ENCODE measurements at places on chromosomes 3 and 15.

- DNase-seq, result no peak
These were observed 54.8 kb upstream of the MITF start for GRCh38 chr3:69684309-69684961.

DNA sequence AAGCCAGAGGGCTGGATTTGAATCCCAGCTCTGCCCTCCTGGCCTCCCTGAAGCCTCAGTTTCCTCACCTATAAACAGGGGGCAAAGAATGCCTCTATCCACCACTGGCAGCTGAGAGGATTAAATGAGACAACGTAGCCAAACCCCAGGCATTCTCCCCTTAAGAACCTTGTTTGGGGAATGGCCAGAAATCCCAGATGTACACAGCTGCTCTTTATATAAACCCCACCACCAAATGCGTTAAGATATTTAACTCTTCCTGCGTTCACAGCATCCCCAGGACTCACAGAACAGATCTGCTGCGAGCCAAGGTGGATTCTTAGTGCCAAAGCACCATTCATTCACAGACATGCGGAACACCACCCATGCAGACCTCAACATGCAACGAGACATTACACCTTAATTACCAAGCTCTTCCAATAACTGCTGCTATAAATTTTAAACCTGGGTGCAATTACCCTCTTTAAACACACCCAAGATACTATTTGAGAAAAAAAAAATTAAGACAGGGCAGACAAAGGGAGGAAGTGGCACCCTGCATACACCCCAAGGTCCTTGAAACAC is 5.2 kb downstream of the TLE3 start:
- no peak for DNase-seq

- DNase-seq, result no peak
These were observed 21.8 kb downstream of the ATP2C1 start for GRCh38 chr3:130915567-130916292.

DNA sequence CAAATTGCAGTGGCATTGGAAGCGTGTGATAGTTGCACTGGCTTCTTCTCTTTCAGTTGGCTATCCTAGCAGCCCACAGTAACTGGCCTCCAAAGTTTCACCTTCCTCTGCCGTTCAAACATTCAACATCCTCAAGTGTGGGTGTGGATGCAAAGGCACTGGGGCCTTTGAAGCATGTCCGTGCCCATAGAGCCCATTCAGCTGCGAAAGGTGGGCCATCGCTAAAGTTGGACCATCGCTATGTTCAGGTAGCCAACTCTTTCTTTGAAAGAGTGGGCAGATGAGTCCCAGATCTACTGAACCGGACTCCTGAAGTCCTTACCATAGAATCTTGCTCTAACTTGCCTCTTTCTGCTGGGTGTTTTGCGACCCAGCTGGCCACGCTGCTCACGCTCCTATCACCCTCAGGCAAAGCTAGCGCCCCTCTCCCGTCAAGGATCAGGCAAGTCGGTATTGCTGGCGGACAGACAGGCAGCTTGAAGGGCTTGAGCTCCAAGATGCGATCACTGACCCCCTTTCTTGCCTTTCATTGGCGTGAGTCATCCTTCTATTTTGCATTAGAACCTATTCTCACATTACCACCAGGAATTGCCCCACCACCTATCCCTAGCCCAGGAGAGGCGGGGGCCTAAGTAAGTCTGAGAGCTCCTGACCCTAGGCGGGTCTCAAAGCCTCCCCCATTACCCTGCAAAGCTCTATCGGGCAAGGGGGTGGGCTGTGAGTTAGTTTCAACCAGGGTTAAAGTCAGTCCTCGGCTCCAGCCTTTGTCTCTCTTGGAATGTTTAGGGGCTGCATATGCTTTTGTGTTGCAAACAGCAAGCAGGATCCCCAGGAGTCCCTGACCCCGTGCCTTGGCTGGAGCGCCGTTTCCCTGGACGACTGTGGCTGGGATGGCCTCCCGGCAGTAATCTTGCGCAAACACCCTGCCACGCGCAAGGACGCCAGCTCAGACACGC is 28.7 kb downstream of the ZIC4 start:
- no peak for DNase-seq

DNA sequence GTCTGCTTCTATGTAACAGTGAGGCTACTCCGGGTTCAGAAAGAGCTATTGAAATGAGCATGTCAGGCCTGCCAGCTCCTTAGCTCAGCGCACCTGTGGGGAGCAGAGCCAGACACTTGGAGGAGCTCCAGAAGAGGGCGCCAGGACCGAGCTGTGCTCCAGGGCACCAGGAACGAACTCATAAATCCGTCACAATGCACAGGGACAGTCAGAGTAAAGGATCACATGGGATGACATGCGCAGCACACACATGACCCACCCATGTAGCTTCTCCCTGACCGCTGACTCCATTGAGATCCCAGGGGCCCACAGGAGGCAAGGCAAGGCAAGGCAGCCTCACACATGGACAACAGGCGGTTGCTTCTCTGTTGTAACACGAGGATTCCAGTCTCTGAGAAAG is 26.0 kb upstream of the GNB5 start:
- peak; percentile 19 for DNase-seq

DNA sequence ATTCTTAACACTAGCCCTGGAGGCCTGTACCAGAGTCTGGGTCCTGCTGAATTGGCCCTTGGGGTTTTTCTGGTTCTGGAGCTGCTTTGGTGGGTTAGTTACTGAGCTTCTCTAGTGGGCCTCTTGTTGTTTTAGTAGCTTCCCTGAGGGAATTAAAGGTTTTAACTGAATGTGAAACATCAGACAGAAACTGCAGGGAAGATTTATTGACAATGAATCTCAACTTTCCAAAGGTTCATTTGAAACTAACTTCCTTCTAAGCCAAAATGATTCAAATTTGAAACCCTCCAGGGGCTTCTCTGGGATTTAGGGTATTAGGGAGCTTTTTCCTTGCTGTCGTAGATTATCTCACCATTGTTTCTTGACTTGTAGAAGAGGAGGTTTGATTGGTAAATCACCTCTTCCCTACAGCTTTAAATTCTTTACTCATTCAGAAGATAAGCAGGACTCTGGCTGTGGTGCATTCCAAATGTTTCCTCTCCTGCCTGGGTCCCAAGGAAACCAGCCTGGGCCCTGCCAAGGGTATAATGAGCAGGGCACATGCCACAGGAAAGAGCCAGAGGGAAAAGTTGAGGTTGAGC is 71.0 kb downstream of the TP63 start:
- no peak for DNase-seq

DNA sequence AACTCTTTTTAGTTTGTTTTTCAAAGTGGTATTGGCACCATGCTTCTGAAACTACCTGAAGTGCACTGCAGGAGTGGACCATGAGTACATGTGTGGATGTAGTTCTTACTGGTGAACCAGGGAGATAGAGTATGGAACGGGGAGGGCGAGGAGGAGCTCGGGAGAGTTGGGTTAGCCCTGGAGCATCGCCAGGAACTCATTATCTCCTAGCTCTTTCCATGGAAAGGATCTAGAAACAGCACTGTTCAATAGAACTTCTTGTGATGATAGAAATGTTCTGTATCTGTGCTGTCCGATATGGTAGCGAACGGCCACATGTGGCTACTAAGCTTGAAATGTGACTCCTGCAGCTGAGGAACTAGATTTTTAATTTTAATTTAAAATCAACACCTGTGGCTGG is 47.3 kb downstream of the VGLL4 start:
- DNase-seq, result no peak

- no peak for DNase-seq
These were observed 144.1 kb upstream of the ALCAM start for GRCh38 chr3:105222568-105223093.

GRCh38 chr3:138348754-138349739 is 668 bp downstream of the MRAS start:
- DNase-seq, result peak; percentile 38

DNA sequence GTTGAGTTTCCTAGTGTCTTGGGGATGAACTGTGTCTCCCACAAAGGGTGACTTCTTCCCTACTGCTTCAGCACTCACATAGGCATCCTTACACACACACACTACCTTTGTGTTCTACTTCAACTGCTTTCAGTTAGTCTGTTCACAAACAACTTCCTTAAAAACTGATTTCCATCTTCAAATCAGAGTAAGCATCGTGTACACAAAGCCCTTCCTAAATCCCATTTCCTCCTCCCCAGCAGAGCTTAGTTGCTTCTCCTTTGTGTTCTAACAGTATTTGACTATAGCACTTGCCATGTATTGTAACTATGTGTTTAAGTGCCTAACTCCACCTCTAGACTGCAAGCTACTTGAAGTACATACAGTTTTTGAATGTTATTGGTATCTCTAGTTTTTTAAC is 71.7 kb downstream of the TNIK start:
- no peak for DNase-seq

DNA sequence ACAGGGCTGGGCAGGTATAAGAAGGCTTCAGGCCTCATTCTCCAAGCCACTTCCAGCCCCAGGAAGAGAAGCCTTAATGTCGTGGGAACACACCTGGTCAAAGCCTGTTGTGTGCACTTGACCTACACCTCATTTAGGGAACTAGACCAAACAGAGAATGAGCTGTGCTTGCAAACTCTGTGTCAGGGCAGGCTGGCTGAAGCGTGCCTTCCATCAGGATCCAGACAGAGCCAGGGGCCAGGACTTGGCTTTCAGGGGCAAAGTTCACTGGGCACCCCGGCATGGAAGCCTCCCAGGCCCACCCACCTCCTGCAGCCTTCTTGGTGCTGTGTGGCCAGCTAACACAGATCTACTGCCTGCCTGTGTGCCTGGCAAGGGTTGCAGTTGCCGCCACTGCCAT is 11.5 kb downstream of the RBPMS2 start:
- no peak for DNase-seq

GRCh38 chr3:30188713-30189112 is 417.7 kb upstream of the TGFBR2 start:
- DNase-seq, result no peak

DNA sequence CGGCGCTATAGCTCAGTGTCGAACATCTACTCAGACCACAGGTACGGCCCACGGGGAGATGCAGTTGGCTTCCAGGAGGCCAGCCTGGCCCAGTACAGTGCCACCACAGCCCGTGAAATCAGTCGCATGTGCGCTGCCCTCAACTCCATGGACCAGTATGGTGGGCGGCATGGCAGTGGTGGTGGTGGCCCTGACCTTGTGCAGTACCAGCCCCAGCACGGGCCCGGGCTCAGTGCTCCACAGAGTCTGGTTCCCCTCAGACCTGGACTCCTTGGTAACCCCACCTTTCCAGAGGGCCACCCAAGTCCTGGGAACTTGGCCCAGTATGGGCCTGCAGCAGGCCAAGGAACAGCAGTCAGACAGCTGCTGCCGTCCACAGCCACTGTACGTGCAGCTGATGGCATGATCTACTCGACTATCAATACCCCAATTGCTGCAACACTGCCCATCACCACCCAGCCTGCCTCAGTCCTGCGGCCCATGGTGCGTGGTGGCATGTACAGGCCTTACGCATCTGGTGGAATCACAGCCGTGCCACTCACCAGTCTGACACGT is 18.3 kb upstream of the APEH start:
- DNase-seq, result no peak

DNA sequence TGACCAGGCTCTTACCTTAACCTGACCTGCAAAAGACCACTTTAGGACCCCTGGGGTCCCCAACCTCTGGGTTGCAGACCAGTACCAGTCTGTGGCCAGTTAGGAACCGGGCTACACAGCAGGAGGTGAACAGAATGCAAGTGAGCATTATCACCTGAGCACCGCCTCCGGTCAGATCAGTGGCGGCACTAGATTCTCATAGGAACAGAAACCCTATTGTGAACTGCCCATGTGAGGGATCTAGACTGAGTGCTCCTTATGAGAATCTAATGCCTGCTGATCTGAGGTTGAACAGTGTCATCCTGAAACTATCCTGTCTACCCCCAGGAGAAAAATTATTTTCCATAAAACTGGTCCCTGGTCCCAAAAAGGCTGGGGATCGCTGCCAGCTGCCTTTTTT is 20.3 kb downstream of the CHP1 start:
- DNase-seq, result no peak

- no peak for DNase-seq
These were observed 12.4 kb downstream of the GLCE start for GRCh38 chr15:69172847-69173246.

DNA sequence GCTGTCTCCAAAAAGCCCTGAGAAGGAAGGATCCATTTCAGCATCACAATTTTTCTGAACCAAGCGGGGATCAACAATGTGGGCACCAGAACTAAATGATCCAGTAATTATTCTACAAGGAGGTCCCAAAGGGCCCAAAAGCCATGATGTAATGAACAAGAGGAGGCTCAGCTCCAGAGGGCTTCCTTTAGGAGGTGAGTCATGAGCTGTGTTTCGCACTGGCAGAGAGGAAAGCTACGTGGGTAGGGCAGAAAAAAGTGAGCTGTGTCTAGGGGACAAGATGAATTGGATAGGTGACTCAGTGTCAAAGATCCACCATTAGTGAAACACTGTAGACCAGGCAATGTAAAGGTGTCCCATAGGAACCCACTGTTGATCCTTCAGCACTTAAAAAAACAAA is 113.4 kb downstream of the RORA start:
- no peak for DNase-seq

- DNase-seq, result no peak
These were observed 386.9 kb downstream of the FEZF2 start for GRCh38 chr3:61986473-61986872.

DNA sequence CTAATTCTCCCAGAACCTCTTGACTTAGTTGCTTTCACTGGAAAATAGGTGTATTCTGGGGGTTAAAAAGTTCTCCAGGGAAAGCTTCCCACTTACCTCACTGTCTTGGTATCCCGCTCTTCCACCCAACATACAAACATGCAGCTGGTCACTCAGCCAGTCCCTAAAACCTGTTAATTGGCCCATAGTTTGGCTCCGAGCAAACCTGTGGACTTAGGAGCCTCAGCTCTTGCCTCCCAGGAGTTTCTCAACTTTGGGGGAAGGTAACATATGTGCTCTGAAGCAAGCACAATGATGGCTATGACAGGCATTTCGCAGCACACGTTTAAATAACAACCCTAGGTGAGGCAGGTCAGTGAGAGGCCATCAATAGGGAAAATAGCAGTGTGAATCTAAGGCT is 25.8 kb upstream of the LRRFIP2 start:
- DNase-seq, result no peak

DNA sequence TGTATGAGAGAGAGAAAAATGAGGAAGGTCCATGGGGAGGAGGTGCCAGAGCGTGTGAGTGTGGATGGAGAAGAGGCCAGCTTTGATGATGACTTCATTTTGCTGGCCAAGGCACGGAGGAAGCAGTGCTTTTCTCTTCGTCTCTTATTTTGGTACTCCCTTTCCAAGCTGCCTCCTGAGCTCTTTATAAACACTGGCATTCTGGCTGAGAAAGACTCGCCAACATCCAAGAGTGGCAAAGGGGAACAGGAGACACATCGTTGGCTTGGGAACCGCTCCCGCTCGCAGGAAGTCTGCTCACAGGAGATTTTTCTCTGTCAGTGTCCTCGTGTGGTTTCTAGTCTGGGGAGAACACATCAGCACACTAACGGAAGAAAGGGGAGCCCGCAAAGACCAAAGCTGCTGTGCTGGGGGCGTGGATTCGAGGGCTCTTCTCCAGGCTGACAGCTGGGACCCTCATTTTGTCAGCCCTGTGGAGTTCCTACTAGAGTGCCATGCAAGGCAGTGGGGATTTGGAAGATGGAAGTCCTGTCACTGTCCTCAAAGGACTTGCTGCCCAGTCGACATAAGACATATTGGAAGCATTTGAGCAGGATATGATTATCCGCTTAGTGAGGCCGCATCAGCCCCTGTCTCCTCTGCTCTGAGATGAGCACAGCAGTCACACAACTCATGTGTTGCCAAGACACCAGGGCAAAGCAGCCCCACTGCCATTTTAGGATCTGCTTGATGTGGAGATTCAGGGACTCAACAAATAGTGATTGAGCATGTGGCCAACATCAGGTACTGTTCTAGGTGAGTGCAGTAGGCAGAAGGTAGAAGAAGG is 8.0 kb upstream of the SEMA4B start:
- no peak for DNase-seq

Data from SK-N-DZ (cell line).